ENCODE measurements at places on chromosomes 5 and 9.

DNA sequence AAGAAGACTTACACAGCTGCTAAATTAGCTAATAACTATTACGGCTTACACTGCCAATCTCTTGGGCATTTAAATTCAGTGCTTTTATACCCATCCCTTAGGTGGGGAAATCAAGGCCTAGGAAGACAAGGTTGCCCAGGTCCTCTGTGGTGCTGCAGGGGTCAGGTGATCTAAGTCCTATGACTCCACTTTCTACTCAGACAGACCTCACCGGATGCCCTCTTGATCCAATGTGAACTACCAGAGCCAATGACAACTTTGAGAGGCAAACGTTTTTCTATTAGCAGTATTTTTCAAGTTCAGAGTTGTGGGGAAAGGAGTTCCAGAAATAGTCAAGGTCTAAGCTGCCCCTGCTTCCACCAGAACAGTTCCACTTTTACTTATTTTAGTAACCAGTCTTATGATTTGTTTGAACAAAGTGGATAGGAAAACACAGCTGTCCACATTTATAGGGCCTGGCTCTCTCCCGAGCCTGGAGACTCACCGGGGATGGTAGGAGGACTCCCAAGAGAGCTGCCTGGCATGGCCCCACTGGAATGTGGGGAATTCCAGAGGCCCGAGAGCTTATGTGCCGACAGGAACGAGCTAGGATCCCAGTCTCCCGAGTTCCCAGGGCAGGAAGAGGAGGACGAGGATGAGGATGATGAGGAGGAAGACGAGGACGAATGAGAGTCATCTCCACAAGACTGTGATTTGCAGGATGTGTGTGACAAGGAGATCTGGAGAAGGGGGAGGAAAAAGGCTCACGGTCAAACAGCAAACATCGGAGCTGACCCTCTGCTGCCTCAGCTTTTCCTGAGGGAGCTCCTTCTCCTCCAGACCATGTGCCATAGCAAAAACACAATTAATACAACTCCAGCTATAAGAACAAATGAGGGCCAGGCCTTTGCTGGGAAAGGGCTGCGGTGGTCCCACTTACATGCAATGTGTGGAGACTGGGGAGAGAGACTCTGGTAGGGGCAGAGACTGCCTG, 16.7 kb downstream of the FAM193B start:
- DNase-seq: no peak

- DNase-seq: no peak
Measured at GRCh38 chr9:77851882-77852595, 179.6 kb downstream of the GNAQ start.

GRCh38 chr9:88441301-88442007, 53.2 kb downstream of the SPIN1 start:
- DNase-seq: no peak

DNA sequence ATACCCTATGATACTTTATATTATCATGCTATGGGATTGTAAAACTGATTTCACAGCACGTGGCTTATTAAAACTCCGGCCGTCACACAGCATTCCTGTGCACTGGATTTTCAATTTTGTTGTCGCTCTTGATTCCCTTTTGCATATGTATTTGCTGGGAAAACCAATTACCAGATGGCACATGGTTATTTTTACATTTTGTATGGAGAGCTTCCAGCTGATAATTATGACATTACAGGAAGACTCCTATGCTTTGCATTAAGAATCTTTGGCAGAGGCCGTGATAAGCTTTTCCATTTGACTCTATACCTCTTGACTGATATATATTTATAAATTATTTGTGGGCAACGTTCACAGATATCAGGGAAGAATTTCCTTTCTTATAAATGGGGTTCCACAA, 381.2 kb upstream of the RORB start:
- DNase-seq: no peak

GRCh38 chr9:99075246-99075912, 29.5 kb upstream of the TGFBR1 start:
- no peak for DNase-seq

GRCh38 chr5:10581867-10582511, 18.1 kb downstream of the ANKRD33B start:
- no peak for DNase-seq

DNA sequence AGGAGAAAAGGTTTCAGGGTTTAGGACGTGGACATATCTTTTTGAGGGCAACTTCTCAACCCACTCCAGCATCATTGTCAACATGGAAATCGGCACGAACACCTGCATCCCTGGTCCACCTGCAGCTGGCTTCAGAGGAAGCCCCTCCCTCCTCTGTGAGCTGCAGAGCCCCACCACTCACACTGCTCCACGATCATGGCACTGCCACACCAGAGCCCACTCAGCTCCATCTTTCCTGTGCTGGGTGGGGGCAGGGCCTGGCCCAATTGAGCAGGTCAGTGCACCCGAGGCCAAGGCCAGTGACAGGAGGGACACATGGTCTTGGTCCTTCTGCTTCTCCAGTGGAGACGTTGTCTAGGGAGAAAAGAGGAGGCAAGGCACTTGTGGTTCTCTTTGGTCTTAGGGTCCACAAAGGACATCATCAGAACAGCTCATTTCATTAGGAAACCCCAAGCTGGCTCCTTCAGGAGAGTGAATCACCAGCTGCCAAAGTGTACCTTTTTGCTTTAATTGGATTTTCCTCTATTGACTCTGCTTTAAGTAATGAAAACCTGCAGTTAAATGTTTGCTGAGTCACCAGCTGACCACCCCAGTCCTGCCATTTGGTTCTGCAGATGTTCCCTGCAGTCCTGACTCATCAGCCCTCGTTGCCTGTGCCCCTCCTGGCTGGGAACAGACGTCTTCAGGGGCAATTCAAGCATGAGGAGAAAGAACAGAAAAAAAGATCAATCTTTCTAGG, 56.2 kb downstream of the UBE2QL1 start:
- DNase-seq: no peak

DNA sequence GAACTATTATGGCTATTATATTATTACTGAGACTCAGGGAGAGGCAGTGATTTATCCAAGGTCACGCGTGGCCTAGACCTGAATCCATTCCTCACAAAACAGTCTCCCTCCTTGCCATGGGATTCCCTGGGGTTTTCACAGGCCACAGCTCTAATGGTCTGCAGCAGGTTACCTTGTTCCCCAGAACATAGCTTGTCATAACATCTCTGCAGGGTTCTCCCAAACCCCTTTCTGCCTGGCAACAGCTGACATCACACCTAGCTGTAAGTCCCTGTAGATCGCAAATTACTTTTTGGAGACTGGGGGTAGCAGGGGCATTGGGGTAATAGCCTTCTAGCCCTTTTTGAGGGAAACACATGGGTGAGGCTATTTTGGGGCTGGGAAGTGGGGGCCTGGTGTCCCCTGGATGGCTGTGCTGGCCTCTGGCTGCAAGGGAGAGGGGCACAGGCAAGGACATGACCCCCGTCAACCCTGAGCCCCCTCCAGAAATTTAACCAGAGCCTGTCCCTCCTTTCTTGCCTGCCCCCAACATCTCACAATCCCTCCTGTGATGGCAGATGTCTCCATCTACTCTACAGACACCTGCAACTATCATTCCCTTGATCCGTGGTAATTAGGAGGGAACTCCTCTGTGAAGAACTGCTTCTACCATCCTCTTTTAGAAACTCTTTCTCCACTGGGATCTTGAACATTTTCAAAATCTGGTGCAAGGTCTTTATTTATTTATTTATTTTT, 1.3 kb downstream of the CD74 start:
- DNase-seq: no peak

DNA sequence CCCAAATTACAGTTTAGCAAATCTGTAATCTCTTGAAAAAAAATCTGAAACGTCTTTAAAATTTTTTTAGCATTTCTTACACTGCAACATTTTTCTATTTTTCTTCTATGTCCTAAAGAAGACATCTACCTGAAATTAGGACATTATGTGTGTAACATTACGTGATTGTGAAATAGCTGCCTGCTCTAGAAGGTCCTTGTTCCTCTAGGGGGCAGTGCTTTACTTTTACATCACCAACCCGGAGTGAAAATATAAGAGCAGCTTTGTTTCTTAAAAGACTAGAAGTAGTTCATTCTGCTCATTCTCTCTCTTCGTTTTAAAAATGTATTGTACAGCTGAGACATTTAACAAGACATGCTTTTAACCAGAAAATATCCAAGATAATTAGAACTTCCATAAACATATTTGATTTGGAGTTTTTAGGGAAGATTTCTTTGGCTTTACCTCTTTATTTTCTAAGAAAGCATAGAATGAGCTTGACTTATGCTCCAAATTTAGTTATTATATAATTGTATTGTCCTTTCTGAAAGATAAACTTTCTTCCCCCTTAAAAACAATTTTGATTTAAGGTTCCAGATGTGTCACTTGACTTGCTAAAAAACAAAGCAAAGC, 48.1 kb upstream of the RIOK2 start:
- DNase-seq: peak; percentile 64

- DNase-seq: no peak
Measured at GRCh38 chr9:1294641-1295258, 244.6 kb downstream of the DMRT2 start.

- DNase-seq: no peak
Measured at GRCh38 chr9:135577256-135577655, 15.7 kb downstream of the PAEP start.

- no peak for DNase-seq
Measured at GRCh38 chr5:89396278-89396954, 513.4 kb upstream of the MEF2C start.

GRCh38 chr5:103066326-103066725, 53.6 kb downstream of the GIN1 start:
- no peak for DNase-seq

- no peak for DNase-seq
Measured at GRCh38 chr5:126925482-126925881, 104.9 kb downstream of the MARCHF3 start.

DNA sequence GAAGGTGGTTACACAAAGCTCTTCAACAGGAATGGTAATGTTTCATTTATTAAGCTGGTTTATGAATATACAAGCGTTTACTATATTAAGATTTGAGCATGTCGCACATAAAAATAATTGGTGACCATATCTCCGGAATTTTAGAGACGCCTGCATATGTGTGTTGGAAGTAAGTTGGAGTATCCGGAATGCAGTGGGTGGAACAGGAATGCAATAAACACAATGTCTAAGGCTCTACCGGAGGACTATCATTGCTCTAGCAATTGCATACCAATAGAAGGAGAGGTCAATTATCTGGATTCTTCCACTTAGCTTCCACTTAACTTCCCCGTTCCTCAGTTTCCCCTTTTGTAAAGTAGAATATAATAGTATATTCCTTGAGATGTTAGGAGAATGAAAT, 1.1 kb upstream of the CEP78 start:
- no peak for DNase-seq

GRCh38 chr5:17470064-17470463, 28.0 kb upstream of the TAF11L2 start:
- DNase-seq: no peak

GRCh38 chr5:66864240-66864884, 268.2 kb downstream of the MAST4 start:
- DNase-seq: no peak

DNA sequence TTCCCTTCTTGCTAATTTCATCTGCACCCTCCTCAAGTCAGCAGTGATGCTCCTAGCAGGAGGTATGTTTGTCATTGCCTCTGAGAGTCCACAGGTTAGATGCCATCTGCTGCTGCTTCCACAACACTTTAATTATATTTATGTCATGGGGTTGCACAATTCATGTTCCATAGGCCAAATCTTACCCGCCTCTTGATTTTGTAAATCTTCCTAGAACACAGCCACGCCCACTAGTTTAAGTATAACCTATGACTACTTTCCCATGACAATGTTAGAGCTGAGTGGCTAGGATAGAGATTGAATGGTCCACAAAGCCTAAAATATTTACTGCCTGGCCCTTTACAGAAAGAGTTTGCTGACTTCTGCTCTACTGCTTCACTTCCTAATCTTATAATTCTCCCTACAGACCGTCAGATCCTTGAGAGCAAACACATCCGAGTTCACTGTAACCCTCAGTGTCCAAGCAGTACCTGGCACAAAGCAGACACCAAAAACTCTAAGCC, 21.1 kb downstream of the LIFR start:
- DNase-seq: no peak

DNA sequence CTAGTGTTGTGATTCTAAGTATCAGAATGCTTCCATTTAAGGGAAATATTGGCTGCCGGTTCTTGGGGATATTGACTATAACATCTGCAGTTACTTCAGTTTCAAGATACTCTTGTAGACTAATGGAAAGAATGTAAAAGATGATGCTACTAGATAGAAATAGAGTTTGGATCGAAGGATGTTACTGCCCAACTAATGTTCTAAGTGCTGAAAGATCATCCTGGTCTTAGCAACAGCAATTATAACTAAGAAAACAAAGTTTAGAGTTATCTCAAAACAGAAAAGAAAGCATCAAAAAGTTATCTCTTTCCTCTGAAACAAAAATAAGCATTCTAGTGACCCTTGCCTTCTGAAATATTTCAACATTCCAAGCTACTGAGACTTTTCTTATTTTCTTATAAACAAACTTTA, 49.9 kb downstream of the ITGA1 start:
- DNase-seq: no peak

All from left renal cortex interstitium (tissue), 4 donors.